Activated naive CD8-positive, alpha-beta T cell treated with anti-CD3 and anti-CD28 coated beads for 36 hours (primary cell): ENCODE measurements at places on chromosomes 6 and 20. TPM values are rescaled to one million over a fixed set of nuclear protein-coding genes. Genes with fewer than 3 reads are reported as not detected.

Gene SAMD10
- total RNA-seq = 16.7 TPM

- DNase-seq = no peak
Observed at GRCh38 chr20:9969626-9970025, 65.2 kb upstream of the ANKEF1 start.

Gene NMBR
- total RNA-seq = not detected

GRCh38 chr20:36113566-36114250, 40.8 kb upstream of the EPB41L1 start:
- DNase-seq = no peak

DNA sequence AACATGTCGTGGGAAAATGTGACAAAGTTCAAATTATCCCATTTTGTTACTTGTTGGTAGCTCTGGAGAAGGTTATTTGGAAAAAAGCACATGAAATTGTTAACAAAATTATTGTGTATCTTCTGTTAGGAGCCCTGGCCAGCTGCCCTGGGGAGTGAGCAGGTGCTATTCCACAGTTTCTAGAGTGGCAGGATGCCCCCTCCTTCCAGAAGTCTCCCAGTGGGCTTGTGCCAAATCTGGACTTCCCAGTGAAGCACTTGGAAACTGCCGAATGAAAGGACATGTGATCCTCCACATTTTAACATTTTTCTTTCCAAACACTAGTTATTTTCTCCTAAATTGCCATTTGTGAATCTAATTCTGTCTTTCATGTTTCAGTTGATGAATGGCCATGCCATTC, 66.9 kb upstream of the CLDN20 start:
- DNase-seq = no peak

DNA sequence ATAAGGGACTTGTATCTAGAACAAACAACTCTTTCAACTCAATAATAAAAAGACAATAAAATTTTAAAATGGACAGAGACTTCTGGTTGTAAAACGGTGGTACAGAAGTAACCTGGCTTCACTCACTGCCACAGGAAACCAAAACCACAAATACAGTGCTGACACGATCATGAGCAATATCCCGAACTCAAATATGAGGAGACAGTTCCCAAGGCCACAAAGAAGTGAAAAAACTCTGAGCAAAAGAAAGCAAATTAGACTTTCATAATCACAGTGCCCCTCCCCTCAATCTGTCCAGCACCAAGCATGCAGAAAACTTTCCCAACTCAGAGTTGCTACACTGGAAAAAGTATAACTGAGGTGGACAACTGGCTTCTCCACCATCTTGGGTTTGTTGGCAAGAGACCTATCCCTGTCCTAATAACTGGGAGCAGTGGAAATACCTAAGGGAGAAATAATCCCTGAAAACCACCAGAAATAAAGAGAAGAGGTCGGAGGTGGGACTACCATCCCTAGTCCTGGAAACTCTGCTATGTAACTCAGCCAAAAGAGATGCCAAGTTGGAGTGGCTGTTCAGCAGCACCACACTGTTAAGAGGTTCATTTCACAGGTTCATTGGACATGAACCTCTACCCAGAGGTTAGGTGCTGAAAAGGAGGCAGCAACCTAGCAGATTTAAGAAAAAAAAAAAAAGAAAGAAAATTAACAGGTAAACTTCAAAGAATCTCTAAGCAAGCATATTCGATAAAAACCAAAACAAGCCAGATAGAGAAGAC, 55.5 kb downstream of the REV3L start:
- DNase-seq = peak; percentile 22
